ENCODE measurements at places on chromosomes 12 and 14.

GRCh38 chr12:27580561-27581330 is 56.7 kb downstream of the PPFIBP1 start:
- DNase-seq = no peak

DNA sequence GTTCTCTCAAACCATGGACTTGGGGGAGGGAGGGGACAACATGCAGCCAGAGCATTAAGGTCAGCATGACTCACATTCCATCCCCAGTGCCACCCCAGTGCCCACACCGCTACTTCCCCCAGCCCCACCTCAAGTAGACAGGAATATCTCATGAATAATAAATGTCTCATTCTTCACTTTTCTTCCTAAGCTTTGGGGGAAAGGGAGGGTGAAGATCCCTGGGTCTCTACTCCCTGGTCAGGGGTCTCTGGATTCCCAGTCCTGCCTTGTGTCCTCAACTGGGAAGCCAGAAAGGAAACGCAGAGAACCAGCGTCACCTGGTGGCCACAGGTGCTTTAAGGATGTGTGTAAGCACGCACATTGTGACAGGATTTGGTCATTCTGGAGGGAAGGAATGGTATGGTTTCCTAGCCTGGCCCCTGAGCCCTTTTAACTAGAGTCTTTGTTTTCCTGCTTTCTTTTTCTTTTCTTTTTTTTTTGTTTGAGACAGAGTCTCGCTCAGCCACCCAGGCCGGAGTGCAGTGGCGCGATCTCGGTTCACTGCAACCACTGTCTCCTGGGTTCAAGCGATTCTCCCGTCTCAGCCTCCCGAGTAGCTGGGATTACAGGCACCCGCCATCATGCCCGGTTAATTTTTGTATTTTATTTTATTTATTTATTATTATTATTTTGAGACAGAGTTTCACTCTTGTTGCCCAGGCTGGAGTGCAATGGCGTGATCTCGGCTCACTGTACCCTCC is 3.4 kb downstream of the GPR84 start:
- DNase-seq = peak; percentile 76

- peak; percentile 74 for DNase-seq
Measured at GRCh38 chr12:53344824-53345485, 8.8 kb upstream of the SP7 start.

DNA sequence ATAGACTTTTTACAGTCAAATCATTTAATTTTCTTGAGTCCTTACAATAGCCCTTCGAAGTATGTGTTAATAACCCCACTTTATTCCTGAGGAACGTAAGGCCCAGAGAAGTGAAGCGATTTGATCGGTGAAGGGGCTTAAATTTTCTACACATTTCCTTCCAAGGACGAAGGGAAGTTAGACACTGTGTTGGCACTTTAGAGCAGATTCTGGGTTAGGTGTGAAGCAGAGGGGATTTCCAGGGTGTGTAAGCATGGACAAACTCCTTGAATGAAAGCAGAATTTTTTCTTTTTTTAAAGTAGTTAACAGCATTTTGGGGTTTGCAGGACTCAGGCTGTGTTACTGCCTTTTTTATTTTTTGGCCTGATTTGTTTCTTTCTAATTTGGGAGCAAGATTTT is 38.9 kb downstream of the PRORP start:
- DNase-seq = no peak

- no peak for DNase-seq
Measured at GRCh38 chr12:117590999-117591398, 229.6 kb upstream of the NOS1 start.

- DNase-seq = peak; percentile 93
Measured at GRCh38 chr14:102182190-102182589, 42.5 kb downstream of the WDR20 start.

GRCh38 chr14:58280954-58281787 is 17.2 kb upstream of the ARID4A start:
- DNase-seq = peak; percentile 85
